ENCODE measurements at places on chromosomes 4 and X.

DNA sequence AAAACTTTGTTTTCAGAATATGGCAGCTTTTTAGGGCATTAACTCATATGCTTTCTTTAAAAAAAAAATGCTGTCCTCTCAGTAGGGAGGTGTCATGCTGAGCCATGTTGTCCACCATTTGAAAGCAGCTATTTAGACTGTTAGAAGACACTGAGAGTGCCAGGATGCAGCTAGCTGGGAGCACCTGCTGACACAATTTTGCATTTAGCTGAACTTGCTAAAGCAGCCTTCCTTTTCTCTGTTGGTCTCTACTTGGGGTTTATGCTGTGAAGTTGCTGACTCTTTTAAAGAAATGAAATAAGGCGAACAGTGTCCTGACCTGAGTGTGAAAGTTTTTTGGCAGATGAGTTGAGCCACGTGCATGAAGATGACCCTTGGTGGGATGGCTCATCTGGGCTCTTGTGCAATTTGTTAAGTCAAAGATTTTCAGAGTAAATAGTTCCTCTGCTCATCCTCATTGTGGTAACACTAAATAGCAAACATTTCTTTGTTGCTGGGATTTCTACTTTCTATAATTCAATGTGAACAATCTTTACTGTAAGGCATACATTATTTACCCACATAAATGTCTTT is 64.5 kb downstream of the CDS1 start:
- DNase-seq, result no peak

DNA sequence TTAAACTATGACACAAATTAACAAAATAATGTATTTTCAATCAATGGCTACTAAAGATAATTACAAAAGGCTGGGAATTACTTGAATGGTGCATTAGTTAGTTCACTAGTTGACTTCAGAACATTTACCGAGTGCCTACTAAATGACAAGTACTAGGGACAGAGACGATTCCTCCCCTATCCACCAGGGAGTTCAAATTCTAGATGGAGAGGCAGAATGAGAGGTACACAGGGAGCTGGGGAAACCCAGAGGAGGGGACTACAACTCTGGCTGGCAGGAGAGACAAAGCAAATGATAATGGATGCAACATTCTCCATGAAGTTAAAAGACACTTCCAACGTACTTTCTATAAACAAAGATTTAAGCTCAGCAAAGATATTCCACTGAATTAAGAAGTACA is 43.1 kb upstream of the MCF2 start:
- DNase-seq, result no peak

DNA sequence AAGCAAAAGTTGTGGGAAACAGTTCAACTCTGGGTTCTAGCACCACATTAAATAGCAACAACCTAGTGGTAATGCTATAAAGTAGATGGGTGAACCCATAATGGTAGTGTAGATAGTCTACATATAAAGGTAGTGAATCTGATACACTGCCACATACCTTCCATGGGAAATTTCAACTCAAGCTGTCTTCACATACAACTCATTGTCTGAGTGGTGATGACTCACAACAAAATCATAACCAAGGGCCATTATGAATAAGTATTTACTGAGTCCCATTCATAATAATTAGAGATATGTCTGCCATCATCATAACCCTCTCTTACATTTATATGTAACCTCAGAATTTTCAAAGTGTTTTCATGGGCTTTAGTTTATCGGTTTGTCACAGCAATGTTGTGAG is 34.8 kb downstream of the EGF start:
- DNase-seq, result no peak

- DNase-seq, result no peak
Observed at GRCh38 chr4:114343015-114343414, 255.6 kb upstream of the UGT8 start.

DNA sequence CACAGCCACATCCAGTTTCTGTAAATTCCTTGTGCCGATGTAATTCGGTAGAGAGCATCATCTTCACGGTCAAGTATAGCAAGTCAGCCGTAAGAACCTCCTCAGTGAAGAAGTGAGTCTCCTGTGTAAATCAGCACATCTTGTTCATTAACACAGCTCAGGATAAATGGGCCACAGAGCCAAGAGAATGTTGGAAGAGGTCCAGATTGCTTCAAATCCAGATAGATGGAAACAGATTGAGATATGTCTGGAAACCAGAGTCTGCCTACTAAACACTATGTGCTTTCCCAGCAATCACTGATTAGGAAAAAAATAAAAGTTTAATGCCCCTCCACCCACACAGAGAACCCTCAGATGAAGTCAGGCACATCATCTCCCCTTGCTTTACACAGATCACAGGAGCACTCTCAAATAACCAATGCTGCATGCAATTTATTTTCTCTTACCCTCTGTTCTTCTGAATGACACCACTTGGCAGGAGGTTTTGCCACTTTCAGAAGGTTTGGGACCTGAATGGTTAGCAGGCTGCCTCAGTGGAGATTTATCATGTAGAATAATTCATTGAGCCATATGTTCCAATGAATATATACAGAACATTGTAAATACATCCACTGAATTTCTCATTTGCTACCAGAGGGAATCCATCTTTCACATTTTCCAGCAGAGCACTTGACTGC is 357.7 kb downstream of the C4orf33 start:
- DNase-seq, result no peak

DNA sequence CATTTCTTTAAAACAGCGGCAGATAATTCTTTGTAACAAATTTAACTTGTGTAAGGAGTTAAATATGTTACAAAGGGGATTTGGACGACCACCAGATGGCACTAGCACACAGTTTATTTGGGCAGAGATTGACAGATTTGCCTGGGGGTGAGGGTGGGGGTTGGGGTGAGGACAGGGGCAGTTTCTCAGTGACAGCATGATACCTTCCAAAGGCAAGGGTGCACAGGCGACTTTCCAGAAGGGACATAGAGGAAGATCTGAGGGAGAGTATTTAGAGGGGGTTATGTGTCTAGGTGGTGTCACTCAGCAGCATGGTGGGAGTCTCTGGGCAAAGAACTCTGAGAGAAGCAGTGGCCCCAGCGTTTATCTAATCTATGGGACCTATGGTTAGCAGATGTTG is 9.6 kb upstream of the TMA16 start:
- peak; percentile 12 for DNase-seq

DNA sequence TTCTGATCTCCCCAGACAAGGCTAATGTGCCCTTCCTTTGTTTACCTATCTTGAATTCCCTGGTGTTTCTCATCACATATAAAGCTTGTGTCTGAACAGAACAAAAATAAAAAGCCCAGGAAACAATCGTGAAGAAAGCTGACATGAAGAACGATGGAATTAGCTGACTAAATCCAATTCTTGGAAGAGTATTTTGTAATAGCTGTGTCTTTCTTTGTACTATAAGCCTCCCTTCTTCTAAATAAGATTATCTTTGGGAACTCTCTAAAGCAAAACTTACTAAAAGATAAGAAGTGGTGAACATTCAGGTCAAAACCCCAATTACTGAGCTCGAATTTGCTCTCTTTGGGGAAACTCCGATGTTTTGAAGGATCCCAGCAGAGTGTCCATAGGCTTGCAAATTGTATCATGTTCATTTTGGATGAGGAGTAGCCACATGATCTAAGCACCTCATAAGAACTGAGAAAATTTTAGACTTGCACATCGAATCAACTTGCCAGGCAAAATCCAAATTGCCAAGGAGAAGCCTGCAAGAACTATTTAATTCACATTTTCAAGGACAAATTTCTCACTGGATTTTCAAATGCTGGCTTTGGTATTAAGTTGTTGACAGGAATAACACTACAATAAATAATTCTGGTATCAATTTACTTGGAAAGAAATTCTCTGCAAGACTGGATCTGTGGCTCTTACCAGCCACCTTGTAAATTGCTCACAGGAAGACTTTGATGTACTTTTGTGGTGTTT is 106.2 kb downstream of the LNX1 start:
- DNase-seq, result no peak

GRCh38 chr4:130074096-130074495 is 978.1 kb downstream of the C4orf33 start:
- DNase-seq, result no peak

DNA sequence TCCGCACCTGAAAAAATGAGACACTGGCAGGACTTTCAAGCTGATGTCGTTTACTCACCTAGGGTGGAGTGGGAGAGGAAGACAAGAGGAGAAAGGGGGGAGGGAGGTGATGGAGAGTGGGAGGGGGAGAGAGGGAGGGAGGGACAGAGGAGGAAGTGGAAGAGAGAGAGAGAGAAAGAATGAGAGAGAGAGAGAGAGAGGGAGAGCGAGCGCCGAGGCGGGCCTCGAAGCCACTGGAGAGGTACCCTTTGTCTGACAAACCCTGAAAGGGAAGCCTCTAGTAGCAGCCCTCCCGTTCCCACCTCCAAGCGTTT is 296 bp upstream of the ADGRL3 start:
- DNase-seq, result no peak
